Testis (tissue), 5 donors: ENCODE measurements at places on chromosomes 1 and 21. TPM values are rescaled to one million over a fixed set of nuclear protein-coding genes. Genes with fewer than 3 reads are reported as not detected.

DNA sequence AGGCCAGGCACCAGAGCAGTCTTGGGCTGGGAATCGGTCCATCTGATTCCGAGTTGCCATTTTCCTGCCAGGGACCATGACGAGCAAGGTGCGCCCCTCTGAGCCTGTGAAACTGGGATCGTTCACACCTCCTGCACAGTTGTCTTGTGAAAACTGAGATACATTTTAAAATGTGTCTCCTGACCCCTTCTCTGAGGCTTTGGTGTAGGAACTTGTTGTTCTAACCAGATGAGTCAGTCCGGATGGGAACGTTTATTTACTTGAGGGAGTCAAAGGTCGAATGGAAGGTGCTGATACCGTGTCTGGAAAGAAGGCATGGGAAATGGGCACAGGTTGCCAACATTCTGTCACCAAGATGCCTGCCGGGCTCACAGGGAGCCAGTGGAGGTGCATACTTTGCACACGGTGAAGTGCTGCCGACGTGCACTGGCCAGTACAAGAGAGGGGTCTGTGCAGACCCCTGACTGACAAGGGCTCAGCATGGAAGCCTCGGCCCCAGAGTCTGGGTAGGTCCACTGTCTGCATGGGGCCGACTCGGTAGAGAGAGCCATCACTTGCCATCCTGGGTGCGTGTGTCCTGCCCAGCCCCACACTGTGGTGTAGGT is 7.4 kb upstream of the KCNN3 start:
- no peak for DNase-seq

DNA sequence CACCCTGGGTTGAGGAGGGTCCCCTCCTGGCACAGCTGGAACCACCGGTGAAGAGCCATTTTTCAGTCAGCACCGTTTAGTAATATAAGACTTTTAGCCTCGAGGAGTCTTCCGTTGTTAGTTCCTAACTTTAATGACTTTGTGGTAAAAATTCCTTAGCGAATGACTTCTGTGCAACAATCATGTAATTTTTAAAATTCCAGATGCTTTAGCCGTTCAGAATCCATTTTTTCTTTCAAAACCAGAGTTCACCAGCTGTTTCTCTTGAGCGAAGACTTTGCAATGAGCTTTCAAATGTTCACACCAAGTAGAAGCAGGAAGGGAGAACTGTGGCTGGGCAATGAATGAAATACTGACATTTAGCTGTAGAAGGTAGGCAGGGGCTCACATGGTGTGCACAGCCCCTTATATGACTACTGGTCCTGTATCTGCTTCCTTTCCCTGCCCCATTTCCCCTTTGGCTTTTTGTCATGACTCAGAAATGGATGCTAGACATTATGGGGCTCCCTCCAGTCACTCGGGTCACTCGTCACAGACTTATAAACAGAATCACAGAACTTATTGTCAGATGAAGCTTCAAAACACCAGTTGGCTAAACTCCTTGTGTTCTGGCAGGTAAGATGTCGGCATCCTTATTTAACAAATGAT is 4.1 kb downstream of the DISC1 start:
- no peak for DNase-seq

DNA sequence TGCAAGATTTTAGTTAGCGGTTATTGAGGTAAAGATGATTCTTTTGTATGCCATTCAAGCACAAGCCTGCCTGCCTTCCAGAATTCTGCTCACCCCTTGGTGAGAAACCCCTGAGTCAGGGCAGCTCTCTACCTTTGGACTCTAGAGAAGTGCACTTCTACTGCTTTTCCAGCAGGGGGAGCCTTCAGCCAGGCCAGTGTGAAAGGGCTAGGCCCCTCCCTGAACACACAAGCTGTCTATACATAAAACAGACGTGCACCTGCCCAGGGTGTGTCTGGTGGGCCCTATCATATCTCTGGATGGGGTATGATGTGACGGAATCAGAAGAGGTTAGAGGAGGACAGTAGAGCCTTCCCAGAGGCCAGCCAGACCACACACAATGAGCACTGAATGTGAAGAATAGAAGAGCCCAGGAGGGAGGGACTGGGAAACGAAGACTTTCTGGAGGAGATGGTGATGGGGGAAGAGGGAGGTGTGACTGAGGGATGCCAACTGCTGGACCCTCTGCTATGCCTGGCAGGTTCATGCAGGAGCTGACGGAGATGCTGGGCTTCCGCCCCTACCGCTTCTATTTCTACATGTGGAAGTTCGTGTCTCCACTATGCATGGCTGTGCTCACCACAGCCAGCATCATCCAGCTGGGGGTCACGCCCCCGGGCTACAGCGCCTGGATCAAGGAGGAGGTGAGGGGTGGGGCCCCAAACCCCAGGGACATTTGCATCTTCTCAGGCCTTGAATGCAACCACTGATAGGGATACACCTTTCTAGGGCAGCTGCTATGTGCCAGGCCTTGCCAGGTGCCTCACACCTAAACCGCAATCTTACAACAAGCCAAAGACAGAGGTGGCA is 13.0 kb upstream of the KCNC4 start:
- DNase-seq: peak; percentile 44

DNA sequence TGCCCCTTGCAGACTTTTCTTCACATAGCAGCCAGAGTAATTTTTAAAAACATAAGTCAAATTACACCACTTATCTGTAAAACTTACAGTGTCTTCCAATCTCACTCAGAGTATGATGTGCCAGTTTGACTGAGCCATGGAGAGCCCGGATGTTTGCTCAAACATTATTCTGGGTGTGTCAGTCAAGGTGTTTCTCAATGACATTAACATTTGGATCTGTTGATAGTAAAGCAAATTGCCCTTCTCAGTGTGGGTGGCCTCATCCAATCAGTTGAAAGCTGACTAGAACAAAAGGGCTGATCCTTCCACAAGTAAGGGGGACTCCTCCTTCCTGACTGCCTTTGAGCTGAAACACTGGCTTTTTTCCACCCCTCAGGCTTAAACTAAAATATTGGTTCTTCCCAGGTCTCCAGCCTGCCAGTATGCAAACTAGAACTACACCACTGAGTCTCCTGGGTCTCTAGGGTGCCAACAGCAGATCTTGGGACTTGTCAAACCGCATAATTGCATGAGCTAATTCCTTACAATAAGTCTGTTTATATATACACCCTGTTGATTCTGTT is 157.9 kb upstream of the CTTNBP2NL start:
- DNase-seq: no peak

- no peak for DNase-seq
Observed at GRCh38 chr1:3419415-3420204, 34.9 kb upstream of the ARHGEF16 start.

DNA sequence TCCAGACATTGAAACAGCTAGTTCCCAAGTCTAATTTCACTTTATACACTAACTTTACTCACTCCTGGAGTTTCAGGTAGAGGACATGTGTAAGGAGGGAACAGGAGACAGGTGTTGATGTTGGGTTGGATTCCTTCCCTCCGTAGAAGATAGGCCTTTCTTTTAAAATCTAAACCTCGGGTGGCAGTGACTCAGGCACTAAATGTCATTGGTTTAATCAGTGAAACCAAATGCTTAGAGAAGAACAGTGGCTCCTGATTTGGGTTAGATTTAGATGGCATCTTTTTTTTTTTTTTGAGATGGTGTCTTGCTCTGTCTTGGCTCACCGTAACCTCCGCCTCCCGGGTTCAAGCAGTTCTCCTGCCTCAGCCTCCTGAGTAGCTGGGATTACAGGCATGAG is 7.2 kb downstream of the CAP1 start:
- no peak for DNase-seq

DNA sequence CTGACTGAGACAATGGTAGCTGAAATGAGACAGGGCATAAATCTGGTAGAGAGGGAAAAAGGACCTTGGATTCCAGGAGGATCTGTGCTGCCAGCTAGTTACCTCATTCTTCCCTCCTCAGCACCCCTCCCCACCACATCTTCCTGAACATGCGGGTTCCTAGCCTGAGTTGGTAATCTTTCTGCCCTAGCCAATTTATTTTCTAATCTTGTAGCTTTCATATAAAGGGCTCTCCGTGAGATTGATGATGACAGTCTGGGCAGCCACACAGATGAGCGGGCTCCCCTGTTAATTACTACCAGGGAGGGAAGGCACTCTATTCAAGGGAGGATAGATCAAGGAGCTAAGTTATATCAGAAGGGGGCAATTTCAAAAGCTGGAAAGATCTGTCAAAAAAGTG is 20.2 kb downstream of the ARHGEF11 start:
- DNase-seq: no peak

- peak; percentile 39 for DNase-seq
Observed at GRCh38 chr1:154493276-154493675, 8.7 kb upstream of the TDRD10 start.

DNA sequence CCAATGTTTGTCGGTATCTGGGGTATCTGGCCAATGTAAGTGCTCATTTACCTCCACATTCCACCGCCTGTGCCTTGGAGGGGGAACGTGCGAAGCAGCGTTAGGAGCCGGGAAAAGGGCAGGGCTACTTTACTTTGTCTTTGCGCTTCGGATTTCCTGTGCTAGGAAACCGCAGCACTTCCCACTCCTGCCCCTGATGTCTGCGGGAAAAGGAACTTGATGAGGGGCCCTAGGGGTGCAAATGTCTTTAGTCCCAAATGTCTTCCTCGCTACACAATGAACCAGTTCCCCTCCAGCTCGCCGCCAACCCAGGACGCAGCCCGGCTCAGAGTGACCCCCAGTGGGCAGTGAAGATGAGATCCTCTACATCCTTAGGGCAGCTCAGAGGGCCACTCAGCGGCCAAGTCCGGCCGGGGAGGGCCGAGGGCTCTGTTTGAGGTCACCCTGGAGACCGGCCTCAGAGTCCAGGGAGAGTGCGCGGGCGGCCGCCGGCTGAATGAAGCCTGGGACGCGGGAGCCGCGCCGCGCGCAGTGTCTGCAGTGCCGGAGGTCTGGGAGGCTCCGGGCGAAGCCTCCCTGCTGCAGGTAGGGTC is at the start of gene DYNLT5:
DYNLT5 (plus strand) TSS at position 460 of the 593 bp plus-strand sequence. CDS start 2,200 bp downstream, outside the sequence.
- peak; percentile 49 for DNase-seq

GRCh38 chr1:222880587-222880986 is 65.7 kb downstream of the DISP1 start:
- DNase-seq: no peak

DNA sequence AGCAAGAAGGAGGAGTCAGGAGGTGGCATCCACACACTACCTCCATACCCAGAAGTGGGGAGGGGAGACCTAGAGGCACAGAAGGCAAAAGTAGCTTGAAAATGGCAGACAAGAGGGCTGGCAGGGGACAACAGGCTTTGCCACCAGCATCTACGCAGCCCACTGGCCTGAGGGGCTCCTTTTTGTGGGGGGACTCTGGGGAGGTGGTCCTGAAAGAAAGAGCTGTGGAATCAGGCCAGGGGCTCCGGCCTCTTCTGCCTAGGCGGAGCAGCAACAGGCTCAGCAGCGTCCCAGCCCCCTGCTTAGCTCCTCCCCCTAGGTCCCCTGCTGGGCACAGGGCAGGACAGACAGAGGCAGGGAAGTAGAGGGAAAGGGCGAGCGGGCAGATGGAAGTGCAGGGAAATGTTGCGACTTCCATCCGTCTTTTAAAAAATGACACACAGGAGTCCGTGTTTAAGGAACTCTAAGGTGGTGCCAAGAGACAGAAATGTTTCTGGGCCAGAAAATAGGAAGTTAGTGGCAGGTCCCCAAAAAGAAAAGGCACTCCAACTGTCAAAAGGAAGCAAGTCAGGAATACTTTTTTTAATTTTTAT is 10.0 kb upstream of the LEFTY2 start:
- no peak for DNase-seq

GRCh38 chr1:168717906-168718891 is 10.8 kb downstream of the DPT start:
- no peak for DNase-seq

GRCh38 chr1:110734133-110734680 is 59.5 kb upstream of the KCNA3 start:
- no peak for DNase-seq

GRCh38 chr1:154435599-154436200 is 30.6 kb downstream of the IL6R start:
- DNase-seq: no peak

GRCh38 chr21:39934895-39935294 is 67.7 kb downstream of the PCP4 start:
- DNase-seq: no peak

GRCh38 chr1:172758259-172758658 is 99.4 kb downstream of the FASLG start:
- DNase-seq: no peak

DNA sequence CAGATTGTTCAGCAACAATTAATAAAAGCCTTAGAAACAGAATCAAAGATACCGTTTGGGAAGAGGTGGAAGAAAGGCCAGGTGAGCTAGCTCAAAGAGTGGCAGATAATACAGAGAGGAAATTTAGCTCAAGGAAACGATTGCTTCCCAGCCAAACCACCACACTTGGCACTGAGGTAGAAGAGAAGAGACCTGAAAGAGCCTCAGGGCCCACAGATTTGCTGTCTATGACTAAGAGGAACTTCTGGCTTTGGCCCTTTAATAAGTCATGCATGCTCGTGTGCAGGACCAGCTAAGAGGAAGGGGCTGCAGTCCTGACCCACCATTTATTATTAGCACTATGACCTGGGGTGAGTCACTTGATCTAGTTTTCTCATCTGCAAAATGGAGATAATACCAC is 72.8 kb upstream of the BCL10 start:
- no peak for DNase-seq

DNA sequence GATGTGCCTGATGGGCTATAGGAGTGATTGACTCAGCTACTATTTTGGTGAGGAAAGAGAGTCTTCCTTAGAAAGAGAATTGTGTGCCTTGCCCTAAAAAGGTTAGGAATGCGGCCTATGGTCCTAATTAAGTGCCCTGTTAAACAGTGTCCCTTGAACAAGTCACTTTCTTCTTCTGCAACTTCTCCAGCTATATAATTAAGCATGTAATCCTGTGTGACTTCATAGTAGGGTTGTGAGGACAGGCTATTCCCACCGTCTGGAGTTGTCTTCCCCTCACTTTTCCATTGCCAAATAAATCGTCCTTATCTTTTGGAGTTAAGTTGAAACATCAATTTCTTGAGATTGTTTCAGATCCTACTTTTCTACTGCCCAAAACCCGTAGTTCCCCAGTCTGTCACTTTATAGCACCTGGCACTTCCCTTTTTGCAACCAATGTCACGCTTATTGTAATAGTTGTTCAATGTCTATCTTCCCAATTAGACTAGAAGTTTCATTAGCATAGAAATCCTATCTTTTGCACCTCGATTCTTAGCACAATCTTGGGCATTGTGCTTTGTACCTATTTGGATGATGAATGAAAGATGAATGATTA is 27.6 kb upstream of the SLC16A1 start:
- no peak for DNase-seq

GRCh38 chr1:36636206-36636605 is 153.5 kb upstream of the CSF3R start:
- no peak for DNase-seq

The HCRTR1 gene
- total RNA-seq: 0.31 TPM

The A3GALT2 gene
- 1.7 TPM for total RNA-seq

The AMY1A gene
- total RNA-seq: not detected

The AMIGO1 gene
- 5.1 TPM for total RNA-seq
